ENCODE measurements at places on chromosomes 12 and 14.

- no peak for DNase-seq
Measured at GRCh38 chr12:87280356-87280755, 748.8 kb downstream of the C12orf50 start.

DNA sequence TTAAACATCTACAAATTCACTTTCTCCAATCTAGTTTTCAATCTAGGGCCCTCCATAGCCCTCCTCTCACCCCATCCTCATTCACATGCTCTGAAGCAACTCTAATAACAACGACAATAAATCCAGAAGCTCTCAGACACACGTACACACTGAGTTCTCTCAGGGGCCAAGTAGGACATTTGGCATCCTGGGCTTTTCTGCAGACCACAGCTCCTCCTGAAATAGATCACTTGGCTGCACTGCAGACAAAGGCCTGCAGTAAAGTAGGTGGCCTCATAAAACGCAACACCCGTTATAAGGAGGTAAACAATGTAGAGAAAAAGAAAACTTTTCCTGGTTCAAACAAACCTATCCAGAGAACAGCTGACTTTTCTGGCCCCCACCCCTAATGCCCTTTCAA, 111.2 kb downstream of the TMTC1 start:
- no peak for DNase-seq

DNA sequence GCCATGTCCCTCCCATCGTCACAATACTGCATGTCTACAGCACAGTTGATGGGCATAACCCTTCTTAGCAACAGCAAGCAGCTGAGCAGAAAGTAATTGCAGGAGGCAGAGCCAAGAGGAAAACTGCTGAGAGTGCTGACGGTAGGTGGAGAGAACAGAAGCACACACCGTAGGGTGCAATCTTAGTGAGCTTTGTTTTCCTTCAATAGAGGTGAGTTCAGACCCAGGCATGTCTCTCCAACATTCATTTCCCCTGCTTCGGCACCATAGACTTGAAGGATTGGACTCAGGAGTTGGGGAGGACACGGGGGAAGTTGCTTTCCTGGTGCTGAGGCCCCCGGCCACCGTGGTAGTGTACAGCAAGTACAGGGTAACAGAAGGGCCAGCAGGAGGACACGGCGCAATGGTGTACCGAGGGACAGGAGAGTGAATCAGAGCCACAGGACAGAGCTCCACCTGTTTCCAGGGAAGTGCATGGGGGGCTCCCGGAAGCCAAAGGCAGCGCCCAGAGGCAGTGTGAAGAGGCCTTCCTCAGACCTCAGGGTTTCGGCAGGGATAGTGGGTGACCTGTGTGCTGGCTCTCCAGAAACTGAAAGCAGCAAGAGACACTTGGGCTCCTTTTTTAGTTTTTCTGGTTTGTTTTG, 36.3 kb upstream of the SINHCAF start:
- DNase-seq, result no peak

DNA sequence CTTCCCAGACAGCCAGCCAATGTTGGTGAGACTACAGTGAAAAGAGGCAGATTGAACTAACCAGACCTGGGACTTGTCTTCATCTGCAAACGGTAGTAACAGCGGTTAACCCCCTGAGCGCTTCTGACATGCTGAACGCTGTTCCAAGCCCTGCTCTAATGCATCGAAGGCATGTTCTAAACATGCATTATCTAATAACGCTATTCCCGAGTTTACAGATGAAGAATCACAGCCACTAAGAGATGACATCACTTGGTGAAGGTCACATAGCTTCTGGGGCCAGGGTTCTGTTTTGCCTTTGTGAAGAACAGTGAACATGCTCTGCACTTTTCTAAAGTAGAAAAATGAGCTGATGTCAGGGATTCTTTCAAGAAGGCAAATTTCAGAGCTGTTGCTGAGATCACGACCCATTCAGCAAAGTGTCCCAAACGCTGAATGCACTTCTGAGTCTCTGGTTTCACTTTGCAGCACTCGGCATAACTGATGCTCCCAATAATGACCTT, 56.0 kb downstream of the FOS start:
- no peak for DNase-seq

- DNase-seq, result no peak
Measured at GRCh38 chr12:119090865-119091264, 87.9 kb upstream of the HSPB8 start.

Data from T-helper 22 cell (primary cell).